ENCODE measurements at places on chromosomes 1 and 21. TPM values are rescaled to one million over a fixed set of nuclear protein-coding genes. Genes with fewer than 3 reads are reported as not detected.

DNA sequence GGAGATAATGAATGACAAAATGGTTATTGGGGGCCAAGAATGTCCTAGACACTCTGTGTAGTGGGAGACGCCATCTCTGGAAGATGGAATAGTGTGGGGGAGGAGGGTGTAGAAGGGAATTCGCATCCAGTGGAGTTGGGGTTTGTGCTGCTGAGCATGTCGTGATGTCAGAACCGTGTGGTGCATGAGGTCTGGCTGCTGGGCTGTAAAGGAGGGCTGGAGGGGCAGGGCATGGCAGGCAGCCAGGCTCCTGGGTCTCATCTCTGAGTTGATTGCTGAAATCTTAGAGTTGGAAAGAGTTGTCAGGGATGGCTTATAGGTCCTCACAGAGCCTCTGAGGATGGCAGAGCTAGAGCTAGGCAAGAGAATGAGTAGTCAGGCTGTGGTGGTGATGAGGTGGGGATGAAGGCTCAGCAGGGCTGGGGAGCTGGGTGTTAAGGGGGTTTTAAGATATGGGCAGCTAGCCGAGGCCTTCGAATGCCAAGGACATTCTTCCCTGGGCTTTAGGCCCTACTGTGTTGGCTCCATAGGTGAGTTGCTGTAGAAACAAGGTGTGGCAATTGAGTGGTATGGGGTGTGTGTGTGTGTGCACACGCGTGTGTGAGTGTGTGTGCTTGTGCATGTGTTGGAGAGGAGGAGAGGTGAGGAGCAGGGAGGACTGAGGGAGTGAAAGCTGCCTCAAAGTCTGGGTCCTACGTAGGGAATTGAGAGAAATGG, 1.9 kb downstream of the PPFIA4 start:
- no peak for DNase-seq

GRCh38 chr1:154608397-154609270, 648 bp upstream of the ADAR start:
- DNase-seq, result peak; percentile 60

DNA sequence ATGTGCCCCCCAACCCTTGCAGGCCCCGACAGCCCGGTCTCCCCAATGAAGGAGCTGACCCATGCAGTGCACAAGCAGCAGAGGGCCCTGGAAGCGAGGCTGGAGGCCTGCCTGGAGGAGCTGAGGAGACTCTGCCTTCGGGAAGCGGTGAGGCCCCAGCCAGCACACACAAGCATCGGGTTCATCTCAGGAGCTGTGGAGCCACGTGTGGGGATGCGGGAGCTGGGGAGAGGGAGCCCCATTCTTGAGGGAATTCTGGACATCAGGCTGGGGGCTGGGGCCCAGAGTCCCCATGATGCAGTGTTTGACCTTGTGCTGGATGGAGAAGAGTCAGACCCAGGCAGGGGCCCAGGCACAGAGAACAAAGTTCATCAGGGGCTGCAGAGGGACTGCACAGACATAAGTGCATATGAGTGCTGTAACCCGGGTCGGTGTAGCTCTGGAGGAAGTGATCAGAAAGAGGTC, 4.8 kb downstream of the INAVA start:
- no peak for DNase-seq

- DNase-seq, result no peak
These were observed 29.9 kb upstream of the EPHA8 start for GRCh38 chr1:22533244-22533895.

- no peak for DNase-seq
These were observed 207.5 kb downstream of the SETD4 start for GRCh38 chr21:35852820-35853219.

The FCGR3B gene
- total RNA-seq, result not detected

The OXCT2 gene
- total RNA-seq, result 3.6 TPM

All from dermis microvascular lymphatic vessel endothelial cell (primary cell).